ENCODE measurements at places on chromosomes 2 and 18. TPM values are rescaled to one million over a fixed set of nuclear protein-coding genes. Genes with fewer than 3 reads are reported as not detected.

- DNase-seq, result no peak
These were observed 7.3 kb downstream of the GATA6 start for GRCh38 chr18:22176420-22177326.

DNA sequence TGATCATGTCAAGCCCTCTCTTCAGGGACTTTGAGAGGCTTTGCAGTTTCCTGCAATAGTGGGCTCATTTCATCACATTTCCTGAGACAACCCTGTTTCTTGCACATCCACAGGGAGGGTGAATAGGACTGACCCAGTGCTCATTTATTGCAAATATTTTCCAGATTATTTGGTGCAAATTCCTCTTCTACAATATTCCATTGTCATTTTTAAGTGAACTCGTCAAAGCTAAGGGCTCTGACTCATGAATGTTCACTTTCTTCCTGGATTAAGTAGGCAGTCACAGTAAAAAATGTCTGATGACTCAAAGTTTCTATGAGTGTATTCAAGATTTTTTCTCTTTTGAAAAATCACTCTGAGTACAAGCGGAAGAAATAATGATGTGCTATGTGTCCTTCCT lies 225.5 kb upstream of the GALNT5 start:
- peak; percentile 11 for DNase-seq

DNA sequence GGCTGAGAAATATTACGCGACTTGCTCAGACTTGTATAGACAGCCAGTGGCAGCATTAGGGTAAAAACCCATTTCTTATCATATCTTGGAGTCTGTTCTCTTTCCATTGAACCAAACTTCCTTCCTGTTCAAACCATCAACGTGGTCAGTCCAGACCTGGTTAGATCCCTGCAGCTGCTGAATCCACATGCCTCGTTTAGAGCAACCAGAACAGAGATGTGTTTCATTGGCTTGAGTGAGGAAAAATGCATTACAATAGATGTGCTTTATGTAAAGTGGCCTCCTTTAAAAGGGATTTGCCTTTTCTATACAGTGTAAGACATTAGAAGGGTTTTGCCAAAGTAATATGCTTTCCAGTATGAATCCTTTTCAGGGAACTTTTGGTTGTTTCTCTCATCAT lies 232.4 kb downstream of the MEIS1 start:
- DNase-seq, result no peak

The ZNF804A gene
- 2.9 TPM for total RNA-seq

The PRKCE gene
- total RNA-seq, result 10.1 TPM

- peak; percentile 83 for DNase-seq
These were observed 19.2 kb upstream of the IL36G start for GRCh38 chr2:112958428-112959108.

The LIMS3 gene
- 2.6 TPM for total RNA-seq

DNA sequence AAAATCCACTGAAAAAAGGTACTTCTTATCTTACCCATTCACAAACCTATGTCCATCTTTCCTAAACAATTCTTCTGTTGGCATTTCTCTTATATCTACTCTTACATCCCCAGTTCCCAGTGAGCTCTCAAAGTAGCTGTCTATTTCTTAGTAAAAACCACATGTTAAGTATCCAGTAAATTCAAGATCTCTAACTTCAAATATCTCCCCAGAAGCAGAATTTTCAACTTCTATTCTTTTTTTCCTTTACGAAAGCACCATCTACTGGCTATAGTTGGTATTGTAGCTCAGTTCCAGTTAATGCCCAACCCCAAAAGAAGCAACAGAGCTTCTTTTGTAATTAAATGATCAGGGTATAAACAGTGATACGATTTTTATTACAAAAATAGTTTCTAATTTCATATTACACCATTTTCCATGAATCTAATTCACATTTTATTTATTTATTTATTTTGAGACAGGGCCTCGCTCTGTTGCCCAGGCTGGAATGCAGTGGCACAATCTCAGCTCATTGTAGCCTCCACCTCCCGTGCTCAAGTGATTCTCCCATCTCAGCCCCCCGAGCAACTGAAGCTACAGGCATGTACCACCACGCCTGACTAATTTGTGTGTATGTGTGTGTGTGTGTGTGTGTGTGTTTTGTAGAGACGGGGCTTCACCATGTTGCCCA lies 28.5 kb downstream of the HRH4 start:
- DNase-seq, result no peak

The DNAJC5G gene
- not detected for total RNA-seq

DNA sequence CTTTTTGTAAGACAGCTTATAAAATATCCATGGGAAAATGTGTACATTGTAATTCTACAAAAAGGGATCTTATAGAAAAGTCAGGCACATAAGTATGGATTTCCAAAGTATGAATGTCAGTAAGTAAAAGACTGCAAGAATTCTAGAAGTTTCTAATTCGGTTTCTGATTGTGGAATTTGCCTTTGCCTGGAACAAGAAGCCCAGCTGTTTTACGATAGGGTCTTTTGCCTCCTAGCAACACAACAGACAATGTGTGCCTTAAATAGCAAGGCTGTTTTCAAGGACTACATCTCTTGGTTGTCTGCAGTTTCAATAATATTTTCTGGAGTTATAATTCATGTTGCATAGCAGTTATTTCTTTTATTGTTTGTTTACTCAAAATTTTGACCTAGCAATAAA lies 312.9 kb downstream of the MTX2 start:
- no peak for DNase-seq

GRCh38 chr2:46701152-46701551 lies 214.5 kb downstream of the MCFD2 start:
- peak; percentile 7 for DNase-seq

- DNase-seq, result no peak
These were observed 1.3 kb upstream of the PSMD14 start for GRCh38 chr2:161306919-161307318.

The DHRS9 gene
- total RNA-seq, result 2.6 TPM

The M1AP gene
- 0.18 TPM for total RNA-seq

The SERPINB11 gene
- not detected for total RNA-seq

- no peak for DNase-seq
These were observed 266.8 kb upstream of the FBXO11 start for GRCh38 chr2:48173141-48173540.

The RPRM gene
- total RNA-seq, result not detected

- DNase-seq, result no peak
These were observed 7.7 kb downstream of the CLK1 start for GRCh38 chr2:200856806-200857205.

DNA sequence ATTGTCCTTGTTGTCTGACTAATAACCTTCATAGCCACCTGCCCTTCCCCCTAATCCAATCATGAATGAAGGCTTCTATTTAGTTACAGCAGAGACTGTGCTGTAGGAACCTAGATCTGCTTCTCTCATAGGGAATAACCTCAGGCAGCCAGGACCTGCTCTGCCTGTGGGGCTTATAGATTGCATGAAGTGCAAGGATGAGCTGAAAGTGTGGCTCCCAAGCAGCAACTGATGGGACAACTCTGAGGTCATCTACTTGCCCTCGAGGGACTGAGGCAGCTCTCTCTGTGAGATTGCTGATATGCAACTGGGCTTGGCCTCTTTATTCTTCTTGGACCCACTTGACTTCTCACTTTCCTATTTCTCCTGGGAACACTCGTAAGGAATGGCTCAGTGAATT lies 23.8 kb upstream of the SLC38A11 start:
- DNase-seq, result no peak

- DNase-seq, result no peak
These were observed 220.8 kb upstream of the HDAC4 start for GRCh38 chr2:239621611-239622010.

GRCh38 chr2:194104687-194105086 lies 1552.3 kb upstream of the SLC39A10 start:
- peak; percentile 16 for DNase-seq

DNA sequence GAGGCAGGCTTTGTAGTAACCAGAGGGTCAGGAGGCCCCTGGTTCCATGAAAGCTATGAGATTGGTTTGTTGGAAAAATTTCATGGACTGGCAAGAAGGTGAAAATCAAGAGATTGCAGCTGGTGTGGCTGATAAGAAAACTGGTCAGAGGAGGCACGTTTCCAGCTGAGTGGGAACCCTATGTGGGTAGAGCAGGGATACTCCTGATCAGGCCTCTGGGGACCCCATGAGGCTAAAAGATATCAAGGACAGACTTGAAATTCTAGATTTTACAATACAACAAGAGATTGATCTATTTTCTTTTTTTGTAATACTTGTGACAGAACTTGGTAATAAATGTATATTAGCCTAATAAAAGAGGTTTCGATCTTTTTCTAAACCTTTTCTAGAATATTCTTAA lies 1615.1 kb downstream of the DPP10 start:
- no peak for DNase-seq

DNA sequence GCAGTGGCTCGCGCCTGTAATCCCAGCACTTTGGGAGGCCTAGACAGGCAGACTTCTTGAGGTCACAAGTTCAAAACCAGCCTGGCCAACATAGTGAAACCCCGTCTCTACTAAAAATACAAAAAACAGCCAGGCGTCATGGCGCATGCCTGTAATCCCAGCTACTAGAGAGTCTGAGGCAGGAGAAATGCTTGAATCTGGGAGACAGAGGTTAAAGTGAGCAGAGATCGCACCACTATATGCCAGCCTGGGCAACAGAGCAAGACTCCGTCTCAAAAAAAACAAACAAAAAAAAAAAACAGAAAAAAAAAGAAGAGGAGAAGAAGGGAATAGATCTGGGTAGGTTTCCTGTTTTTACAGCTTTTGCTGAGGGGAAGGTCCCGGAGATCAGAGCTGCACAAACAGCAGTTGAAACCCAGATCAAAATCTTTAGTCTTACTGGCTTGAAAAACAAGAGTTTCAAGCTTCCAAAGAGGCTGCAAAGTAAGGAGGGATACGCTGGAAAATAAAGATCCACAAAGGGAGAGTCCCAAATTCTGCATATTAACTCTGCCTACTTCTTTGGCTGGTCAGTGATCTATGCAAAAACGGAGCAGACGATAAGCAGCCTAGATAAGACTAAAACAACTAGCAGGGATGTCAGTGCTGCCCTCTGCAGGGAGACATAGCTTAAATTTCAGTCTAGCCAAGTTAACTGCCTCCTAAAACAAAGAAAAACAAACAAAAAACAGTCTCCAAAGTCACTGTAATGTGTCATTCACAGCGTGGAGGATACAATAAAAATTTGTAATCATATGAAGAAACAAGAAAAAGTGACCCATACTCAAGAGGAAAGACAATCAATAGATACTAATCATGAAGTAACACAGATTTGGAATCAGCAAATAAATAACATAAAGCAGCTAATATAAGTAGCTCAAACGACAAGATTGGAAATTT lies 74.1 kb downstream of the TLK1 start:
- DNase-seq, result peak; percentile 76

DNA sequence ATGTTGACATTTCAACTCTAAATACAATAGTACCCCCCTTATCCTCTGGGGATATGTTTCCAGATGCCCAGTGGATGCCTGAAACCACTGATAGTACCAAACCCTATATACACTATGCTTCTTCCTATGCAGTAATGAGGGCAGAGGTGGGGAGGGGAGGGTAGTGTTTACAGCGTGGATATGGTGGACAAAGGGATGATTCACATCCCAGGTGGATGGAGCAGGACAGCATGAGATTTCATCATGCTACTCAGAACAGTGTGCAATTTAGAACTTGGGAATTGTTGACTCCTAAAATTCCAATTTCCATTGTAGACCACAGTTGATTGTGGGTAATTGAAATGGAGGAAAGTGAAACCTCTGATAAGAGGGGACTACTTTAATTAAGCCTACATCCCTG lies 75.4 kb downstream of the TSN start:
- DNase-seq, result no peak

The COLEC12 gene
- total RNA-seq, result 8.0 TPM

Measured in stomach (tissue), 19 donors.